Stimulated activated CD4-positive, alpha-beta T cell treated with anti-CD3 and anti-CD28 coated beads, Interleukin-15, amount 100 ng/mL, for 1 hour (primary cell): ENCODE measurements at places on chromosomes 2 and 18.

- no peak for DNase-seq
These were observed 64.7 kb upstream of the COX7A2L start for GRCh38 chr2:42425697-42426096.

GRCh38 chr18:32701313-32701712 is 71.5 kb downstream of the KLHL14 start:
- no peak for DNase-seq

GRCh38 chr2:81839780-81840179 is 1535.2 kb upstream of the LRRTM1 start:
- DNase-seq = no peak

GRCh38 chr2:72765997-72766609 is 59.7 kb downstream of the EXOC6B start:
- no peak for DNase-seq

DNA sequence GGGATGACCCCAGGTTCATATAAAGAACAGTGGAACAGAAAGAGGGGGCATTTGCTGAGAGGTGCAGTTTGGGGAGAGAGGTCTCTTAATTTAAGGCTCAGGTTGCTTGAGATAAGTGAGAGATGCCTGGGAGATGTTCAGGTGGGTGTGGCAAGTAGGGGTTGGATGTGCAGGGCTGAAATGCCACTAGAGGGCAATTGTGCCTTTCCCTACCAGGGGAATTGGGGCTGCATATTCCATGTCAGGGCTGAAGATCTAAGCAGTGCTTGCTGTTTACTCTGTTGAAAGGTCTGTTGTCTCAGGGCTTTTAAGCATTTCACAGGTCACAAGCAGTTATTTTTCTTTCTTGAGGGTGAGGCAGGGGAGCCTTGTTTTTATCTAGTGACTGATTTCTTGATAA is 7.8 kb downstream of the CCDC85A start:
- no peak for DNase-seq

- no peak for DNase-seq
These were observed 77.4 kb downstream of the TWIST2 start for GRCh38 chr2:238925281-238925680.

GRCh38 chr2:43430489-43430888 is 165.3 kb downstream of the THADA start:
- DNase-seq = no peak

GRCh38 chr2:60992985-60993392 is 24.5 kb upstream of the PEX13 start:
- no peak for DNase-seq

DNA sequence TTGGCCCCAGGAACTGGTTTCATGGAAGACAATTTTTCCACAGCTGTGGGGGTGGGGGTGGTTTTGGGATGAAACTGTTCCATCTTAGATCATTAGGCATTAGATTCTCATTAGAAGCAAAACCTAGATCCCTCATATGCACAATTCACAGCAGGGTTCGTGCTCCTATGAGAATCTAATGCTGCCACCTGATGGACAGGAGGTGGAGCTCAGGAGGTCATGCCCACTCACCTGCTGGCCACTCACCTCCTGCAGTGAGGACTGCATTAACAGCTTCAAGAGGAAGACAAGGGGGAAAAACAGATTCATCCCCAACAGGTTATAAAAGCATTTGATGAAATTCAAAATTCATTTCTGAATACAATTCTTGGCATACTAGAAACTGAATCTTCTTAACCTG is 38.5 kb downstream of the THAP4 start:
- DNase-seq = no peak

GRCh38 chr2:239457586-239458445 is 57.0 kb upstream of the HDAC4 start:
- DNase-seq = no peak

- DNase-seq = no peak
These were observed 150.1 kb upstream of the RIOK3 start for GRCh38 chr18:23302851-23303527.

DNA sequence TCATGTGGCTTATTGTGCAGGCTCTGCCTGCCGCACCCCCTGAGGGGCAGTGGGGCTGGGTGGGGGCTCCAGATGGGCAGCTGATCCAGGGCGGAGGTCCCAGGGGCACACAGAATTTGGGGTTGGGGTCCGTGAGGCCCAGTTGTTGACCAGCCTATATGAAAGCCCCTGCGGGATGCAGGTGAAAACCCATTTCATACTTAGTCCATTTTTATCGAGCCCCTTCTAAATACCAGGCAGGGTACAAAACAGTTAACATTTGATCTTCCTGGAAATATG is 30.6 kb downstream of the MYO7B start:
- DNase-seq = no peak

DNA sequence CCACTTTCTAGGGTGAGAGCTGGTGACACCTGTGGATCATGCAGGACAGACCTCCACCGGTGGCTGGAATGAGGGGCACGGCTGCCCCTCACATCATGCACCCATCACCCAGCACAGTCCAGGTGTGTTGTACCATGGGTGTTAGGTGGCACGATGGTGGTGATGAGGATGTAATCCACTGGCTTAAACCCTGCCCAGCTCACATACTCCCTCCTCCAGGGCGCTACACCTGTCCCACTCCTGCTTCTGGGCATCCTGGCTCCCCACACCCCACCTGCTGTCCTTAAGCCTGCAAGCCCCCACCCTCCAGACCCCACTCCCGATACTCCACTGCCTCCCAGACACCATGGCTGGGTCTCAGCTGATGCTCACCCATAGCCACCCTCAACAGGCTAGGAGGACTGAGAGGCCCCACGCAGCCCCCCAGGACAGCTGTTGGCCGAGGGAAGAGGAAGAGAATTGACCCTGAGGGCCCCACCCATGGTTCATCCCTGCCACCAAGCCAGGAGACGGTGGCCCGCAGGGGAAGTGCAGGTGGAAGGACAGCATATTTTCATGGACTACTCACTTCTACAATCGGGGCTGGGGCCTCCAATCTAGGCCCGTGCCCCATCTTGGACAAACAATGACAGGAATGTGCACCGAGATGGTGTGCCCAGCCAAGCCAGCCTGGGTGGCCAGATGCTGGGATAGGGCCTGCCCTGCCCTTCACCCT is 34.3 kb downstream of the MAL start:
- no peak for DNase-seq

DNA sequence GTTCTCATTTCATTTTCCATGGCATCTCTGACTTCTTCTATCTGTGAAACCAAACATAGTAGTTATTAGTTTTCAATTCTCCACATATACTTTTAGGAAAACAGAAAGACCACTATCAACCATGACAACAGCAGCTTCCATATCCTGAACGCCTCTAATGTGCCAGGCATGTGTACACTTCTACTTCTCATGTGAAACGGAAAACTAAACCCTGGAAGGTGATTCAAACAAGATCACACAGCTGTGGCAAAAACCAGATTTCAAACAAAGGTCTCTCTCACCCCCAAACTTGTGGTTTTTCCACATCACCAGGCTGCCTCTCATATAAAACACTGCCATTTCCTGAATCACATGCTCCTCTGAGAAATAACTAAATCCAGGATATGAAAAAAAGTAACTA is 41.8 kb downstream of the PTCD3 start:
- no peak for DNase-seq

DNA sequence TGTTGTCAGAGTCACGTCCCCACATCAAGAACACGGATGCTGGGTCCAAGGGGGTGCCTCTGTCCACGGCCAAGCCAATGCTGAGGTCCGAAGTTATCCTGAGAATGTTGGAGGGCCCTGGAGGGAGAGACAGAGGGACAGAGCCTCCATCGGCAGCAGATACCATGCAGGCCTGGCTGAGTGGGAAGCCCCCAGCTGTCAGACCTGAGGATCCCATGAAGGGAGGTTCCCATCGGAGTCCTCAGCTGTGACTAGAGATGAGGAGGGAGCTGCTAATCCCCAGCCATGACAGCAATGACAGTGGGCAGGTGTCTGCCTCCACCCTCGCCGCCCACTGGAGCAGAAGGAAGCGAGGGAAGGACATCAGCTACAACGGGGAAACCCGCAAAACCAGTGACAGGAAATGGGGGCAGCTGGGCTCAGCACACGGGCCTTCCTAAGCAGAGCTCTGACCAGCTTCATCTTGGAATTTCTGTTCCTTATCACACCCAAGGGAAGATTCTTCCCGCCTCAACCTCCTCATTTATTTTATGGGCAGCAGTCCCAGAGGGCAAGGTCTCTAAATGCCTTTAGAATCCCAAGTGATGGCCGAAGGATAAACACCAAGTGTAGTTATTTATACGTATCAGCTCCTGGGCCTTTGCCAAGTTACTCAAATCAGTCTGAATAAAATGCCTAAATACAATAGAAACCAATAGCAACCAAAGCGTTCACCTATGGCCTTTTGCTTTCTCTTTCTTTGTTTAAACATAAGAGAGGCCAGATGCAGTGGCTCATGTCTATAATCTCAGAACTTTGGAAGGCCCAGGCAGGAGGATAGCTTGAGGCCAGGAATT is 32.2 kb downstream of the FAM178B start:
- DNase-seq = no peak

- no peak for DNase-seq
These were observed 19.4 kb downstream of the THAP4 start for GRCh38 chr2:241617431-241618154.

GRCh38 chr2:15836689-15837610 is 103.4 kb upstream of the MYCN start:
- DNase-seq = no peak

DNA sequence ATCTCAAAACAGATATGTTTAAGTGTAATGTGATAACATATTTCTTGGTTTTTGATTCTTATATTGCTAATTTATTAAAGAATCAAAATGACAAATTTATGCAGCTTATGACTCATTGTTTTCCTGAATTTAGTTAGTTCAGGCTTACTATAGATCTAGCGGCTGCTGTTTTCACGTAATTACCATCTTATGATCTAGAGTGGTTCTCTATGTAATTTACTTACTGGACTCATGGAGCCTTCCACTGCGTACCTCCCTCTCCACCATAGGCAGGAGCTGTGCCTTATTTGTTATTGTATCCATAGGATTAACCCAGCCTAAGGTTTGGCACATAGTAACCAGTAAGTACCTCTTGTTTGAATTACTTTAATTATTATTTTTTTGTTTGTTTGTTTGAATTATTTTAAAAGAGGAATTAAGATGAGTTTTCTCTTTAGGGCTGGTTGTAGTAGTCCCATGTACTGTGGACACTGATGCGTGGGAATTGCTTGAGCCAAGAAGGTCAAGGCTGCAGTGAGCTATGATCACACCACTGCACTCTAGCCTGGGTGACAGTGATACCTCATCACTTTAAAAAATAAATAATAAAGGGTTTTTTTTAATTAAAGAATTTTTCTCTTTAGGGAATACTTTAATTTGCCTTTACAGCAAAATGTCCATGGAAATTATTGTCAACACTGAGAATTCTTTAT is 165.5 kb downstream of the PHLPP1 start:
- DNase-seq = no peak

DNA sequence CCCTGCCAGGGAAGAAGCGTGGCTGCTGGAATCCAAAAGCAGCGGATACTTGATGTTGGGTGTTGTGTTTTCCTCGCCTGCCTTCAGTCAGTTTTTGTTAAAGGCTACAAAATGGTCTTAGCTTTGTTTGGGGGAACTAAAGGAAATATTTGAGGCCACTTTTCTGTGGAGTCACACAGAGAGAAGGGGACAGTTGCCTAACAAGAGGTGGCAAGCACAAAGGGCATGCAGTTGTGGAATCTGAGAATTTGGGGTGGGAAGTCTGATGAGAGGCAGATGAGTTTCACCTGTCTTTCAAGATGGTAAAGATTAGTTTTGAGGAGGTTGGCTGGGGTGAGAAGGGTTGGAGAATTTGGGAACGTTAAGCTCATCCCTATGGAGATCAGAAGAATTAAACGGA is 2.9 kb downstream of the MALT1 start:
- DNase-seq = no peak

DNA sequence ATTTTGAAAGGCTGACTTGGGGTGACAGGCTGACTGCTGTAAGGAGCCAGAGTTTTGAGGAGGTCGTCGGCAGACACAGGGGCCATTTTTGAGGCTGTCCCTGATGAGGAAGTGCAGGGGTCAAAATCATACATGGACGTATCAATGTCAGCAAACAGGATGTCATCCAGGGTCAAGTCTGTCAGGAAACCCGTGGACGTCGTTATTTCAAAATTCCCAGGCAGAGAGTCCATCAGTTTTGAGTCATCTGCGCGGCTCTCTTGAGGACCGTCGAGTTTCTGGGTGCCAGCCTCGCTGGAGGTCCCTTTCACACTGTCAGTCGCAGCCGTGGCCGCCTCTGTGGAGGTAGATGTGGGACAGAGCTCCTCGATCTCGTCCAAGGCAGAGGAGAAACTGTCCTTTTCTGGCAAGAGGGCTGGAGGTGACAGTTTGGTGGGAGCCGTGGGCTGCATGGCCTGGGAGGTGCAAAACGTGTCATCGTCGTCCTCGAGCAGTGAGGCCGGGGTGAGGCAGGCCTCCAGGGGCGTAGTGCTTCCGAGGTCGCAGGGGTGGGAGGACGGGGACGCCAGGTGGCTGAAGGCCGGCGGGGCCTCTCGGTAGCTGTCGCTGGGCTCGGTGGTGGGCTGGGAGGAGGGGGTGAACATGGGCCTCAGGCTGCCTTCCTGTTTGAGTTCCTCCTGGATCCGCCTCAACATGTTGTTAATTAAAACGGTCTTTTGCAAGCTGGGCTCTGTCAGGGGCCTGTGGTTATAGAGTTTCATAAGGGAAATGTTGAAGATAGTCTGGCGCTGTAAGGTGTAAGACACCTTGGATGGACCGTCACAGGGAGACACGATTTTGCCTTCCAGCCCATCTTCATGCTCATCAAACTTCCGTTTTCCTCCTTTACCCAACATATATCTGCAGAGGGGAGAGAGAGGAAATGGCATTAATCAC is 17.5 kb downstream of the SERTAD2 start:
- DNase-seq = no peak

- DNase-seq = no peak
These were observed 41.1 kb upstream of the SCYGR1 start for GRCh38 chr2:227428731-227429285.

DNA sequence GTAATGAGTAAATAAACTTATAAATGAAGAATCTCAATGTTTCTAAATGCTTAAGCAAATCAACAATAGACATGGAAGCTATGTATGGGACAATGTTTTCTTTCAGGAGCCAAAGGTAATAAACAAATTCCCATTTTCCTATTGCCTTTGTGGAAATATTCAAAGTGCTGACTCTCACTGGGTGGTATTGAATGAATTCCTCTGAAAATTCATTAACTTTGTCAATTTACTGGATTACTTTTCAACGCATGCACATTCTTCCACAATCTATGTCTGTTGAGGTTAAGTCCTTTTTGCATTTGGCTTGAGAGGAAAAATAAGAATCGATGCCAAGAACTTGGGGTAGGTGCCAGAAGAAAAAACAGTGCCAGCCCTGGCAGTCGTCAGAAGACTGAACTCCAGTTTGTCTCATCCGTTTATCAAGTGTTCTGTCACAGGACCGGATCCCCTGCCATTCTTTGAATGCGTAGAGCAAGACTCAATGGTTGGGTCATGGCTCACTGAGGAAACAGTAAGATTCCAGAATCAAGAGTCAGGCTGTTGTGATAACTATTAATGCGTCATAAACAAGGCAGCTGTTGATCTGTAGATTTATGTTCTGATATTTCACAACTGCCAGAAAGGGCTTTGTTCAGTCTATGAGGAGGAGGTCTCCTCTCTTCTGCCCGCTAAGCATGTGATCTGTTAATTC is 133.3 kb downstream of the GFPT1 start:
- no peak for DNase-seq
